ENCODE measurements at places on chromosomes 11 and 22.
A peak's percentile ranks its signal among the peaks of the same experiment; 100 is the strongest.

DNA sequence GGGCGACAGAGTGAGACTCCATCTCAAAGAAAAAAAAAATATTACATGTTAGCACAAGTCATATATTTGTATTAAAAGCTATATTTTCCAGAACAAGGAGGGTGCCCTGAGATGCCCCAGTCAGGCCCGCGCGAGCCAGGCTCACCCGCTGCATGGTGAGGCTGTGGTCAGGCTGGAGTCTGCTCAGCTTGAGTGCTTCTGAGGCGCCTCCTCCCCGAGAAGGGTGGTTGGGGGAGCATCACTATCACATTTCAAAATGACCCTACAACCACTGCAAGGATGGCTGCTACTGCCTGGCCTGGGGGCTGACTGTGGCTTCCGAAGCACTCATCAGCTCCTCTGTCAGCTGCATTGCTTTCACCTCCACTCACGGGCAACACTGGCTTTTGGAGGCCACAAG lies 77.1 kb downstream of the SCUBE1 start:
- no peak for DNase-seq
- H3K27me3 ChIP-seq = peaks cover 99% of the 10 kb centered on the region
- H3K4me3 ChIP-seq = no peak overlapping the region
- no peaks in the 10 kb centered on the region for H3K36me3 ChIP-seq

- DNase-seq = peak; percentile 77
These were observed 4.2 kb downstream of the SPI1 start for GRCh38 chr11:47373876-47374719.

DNA sequence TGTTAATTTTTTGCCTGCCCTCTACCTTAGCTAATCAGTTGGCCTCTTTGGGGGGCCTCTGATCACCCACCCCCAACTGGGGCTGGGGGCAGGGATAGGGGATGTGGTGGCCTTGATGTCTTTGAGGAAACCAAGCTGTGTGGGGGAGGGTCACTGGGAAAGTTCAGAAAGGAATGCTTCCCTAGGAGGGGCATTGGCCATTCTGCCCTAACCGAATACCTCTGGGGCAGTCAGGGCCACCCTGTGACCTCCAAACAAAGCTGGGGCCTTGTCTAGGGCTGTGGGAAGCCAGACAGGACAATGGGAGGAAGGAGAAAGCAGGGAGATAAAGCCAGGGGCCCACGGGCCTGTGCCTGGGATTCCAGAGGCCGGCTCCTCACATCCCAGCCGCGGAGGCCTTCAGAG lies 97.5 kb downstream of the TSPAN18 start:
- H3K4me1 ChIP-seq = peaks cover 4% of the 10 kb centered on the region
- H3K27me3 ChIP-seq = peaks cover 44% of the 10 kb centered on the region
- no peak overlapping the region for H3K4me3 ChIP-seq
- DNase-seq = peak; percentile 10

DNA sequence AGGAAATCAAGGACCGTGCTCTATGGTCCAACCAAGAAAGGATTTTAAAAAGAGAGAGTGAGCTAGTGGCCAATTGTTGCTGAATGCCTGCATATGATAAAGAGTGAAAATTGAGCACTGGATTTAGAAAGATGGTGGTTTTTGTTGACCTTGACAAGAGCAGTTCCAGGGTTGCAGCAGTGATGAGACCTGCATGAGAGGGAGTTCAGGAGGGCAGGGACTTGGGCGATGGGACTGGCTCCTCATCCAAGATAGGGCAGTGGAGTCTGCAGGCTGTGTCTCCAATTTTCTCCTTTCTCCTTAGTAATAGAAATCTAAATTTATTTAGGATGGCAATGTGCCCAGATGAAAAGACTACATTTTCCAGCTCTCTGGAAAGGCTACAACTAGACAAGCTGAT lies 94.0 kb upstream of the B3GAT1 start:
- no peak overlapping the region for H3K27ac ChIP-seq
- H3K4me3 ChIP-seq = no peak overlapping the region
- H3K27me3 ChIP-seq = peaks cover 2% of the 10 kb centered on the region
- no peaks in the 10 kb centered on the region for H3K36me3 ChIP-seq

DNA sequence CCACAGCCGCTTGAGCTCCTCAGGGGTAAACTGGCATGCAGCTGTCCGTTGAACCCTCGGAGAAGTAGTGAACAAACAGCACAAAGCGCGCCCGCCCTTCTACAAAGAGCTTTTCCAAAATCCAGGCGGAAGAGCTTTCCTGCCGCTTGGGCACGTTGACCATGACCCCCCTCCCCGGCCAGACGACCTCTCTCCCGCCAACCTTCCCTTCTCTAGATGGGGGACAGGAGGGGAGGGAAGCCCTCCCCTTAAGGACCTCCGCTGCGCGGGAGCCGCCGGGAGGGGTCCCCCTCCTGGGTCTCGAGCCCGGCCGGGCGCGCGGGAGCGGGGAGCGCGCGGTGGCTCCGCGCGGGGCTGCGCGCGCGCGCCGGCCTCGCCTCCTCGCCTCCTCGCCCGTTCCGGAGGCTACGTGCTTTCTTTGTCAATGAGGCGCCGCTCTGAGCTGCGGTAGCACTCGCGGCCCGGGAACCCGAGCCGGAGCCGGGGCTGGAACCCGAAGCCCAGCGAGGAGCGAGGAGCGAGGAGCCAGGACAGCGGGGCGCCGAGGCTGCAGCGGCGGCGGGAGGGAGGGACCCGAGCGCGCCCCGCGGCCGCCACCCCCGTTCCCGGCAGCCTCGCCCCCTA lies 118.6 kb downstream of the HIPK3 start:
- peaks cover 14% of the 10 kb centered on the region for H3K4me1 ChIP-seq
- no peaks in the 10 kb centered on the region for H3K27me3 ChIP-seq
- H3K36me3 ChIP-seq = no peaks in the 10 kb centered on the region
- no peak within 1 kb of the TSS for H3K27ac ChIP-seq

Data from mesenchymal stem cell (in vitro differentiated cells and primary cell).